ENCODE measurements at places on chromosomes 6 and 20.
A peak's percentile ranks its signal among the peaks of the same experiment; 100 is the strongest.

DNA sequence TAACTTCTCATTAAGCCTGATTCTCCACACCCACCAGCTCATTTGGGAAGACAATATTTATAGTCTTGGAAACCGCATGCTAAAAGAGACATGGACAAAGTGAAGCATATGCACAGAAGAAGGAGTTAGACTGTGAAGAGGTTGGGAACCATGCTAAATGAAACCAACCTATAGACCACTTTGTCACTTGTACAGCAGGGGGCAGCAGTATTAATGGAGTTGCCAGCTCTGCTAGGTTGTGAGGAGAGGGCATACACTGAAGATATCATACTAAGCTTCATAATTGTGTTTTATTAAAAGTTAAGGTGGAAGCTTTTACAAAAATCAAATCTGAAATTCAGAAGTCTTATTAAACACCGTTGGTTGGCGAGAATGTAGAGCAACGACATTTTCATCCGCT, 38.3 kb upstream of the HMGCLL1 start:
- DNase-seq = peak; percentile 50

- no peak for DNase-seq
These were observed 4.3 kb downstream of the BIRC7 start for GRCh38 chr20:63240004-63240403.

- no peak for DNase-seq
These were observed 139.8 kb downstream of the SOX4 start for GRCh38 chr6:21733311-21733710.

DNA sequence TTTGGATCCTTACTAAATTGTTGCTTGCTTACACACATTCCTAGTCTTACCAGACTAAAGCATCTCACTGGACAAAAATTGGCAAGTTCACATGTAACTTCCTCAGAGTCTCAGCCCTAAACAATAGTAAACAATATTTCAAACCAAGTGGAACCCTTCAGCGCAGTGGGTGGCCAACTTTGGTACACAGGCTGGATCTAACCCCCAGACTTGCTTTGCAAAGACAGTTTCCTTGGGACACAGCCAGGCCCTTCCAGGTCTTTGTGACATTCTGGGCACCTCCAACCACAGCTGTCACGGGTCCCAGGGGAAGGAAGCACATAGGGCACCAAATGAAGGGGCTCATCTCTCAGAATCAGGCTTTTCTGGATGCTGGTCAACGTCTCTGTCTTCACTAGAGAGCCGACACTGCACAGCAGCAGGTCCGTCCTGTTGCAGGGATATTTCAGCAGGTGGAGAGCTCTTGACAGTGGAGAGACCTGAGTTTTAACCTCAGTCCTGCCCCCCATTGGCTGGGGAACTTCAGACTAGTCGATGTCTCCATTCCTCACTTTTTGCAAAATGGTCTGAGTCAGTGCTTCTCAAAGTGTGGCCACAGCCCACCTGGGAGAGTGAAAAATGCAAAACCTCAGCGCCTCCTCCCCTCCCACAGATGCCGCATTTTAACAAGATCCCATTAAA, 91.4 kb downstream of the BFSP1 start:
- DNase-seq = no peak

GRCh38 chr6:90846824-90847223, 260.0 kb upstream of the MAP3K7 start:
- DNase-seq = no peak

DNA sequence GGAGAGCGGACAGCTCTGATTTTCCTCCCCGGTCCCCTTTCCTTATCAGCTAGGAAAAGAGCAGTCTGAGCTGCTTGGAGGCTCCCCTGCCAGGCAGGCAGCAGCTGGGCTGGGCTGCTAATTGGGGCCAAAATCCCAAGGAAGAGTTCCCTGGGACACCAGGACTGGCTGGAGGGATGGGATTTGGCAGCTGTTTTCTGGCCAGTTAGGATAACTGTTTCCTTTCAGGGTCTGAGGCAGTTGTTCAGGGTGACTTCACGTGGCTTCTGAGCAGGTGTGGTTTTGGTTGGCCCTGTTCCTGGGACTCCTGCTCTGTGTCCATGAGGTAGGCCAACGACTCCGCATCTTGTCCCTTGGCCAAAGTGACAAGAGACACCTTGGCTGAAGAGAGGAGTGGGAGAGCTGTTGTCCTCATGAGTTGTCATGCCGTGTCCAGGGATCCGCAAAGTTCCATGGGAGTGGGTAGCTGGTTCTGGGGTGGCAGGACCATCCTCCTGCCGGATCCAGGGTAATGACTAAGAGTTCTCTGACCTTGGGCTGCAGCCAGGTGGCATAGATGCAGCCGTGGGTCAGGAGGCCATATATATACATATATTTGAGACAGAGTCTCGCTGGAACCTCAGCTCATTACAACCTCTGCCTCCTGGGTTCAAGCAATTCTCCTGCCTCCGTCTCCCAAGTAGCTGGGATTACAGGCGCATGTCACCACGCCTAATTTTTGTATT, 21.2 kb downstream of the MRPS18A start:
- no peak for DNase-seq

DNA sequence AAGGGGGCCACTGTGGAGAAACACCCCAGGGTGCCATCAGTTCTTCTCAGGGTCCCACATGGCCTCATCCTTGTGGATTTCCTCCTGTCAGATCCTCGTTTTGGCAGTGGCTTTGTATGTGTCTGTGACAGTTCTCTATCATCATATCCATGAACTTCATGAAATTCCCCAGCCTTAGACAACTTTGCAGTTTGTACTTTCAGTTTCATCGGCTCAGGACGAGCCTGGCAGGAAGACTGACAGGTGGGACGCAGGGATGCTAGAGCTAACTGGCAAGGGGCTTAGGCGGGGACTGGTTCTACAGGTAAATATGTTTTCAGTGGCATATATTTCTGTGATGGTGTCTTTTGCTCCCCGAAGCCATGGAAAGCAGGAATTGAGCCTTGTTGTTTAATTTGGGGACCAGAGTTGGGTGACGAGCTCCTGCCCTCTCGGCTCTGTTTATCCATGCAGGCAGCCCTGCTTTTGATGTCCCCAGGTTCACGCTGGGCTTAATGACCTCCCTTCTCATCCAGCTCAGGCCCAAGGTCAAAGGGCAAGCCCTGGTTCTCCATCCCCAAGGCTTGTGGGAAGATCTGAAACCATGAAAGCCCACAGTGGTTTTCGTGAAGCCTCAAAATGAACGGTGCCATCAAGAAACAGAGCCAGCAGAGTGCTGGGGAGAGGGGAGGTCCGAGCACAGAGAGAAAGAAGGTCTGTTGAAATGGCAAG, 11.2 kb downstream of the SDCBP2 start:
- DNase-seq = no peak

DNA sequence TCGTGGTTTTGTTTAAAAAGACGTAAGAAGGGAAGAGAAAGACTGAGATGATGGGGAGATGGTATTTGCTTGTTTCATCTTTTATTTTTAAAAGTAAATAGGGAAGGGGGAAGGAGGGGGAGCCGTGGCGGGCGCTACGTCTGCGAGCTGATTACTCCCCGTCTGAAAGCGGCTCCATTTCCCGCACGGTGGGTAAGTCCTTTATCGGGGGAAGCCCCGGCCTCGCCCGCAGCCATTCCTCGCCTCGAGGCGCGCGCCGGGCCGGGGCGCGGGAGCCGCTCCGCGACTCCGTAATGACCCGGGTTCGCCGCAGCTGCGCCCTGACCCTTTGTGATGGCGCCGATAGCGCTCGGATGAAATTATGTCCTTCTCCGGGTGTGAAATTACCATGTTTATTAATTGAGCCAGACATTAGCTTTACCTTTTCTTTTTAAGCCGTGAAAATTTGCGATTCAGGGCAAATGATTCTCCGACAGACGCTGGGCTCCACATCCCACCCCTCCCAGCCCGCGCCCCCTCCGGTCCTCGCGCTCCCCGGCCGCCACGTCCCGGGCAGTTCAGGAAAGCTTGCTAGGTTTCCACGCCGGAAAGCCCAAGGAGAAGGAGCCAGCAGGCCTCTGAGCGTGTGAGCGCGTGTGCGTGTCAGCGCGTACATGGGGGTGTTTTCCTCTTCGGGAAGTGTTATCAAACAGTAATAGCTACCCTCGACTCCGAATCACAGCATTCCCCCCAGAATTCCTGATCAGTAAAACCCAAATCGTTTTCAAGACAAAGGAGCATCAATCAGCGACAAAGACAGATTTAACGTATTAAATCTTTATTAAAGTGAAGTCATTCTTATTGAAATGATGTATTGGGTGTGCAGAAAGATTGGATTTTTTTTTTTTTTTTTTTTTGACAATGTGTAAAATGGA, 30.0 kb downstream of the TFAP2A start:
- DNase-seq = no peak

- peak; percentile 98 for DNase-seq
These were observed 592 bp downstream of the CUTA start for GRCh38 chr6:33417128-33417902.

DNA sequence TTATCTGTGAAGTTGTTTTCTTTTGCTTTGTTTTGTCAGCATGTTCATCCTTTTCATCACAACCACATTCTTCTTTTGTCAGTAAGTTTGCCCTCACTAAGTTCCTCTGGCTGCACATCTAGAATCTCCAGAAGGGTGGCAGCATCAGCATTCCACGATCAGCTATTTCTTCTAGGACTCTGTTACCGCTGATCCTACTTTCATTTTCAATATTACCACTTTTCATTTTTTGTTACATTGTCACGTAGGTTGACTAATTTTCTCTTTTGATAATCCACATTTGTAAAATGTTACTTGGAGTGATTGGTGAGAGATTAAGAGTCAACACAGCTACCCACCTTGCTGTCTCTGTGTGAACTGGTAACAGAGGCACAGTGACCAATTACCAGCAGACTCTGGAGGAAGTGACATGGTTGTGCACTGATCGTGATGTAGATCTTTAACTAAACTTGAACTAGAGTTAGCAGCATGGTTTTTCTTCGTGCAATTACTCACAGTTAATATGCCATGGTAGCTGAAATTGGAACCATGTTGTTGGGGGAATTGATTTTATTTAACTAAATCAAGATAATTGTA, 307.9 kb upstream of the SLC35B3 start:
- DNase-seq = peak; percentile 41

- no peak for DNase-seq
These were observed 2.6 kb downstream of the NFKBIE start for GRCh38 chr6:44262467-44263353.

GRCh38 chr6:13053006-13053461, 275.3 kb downstream of the TBC1D7 start:
- no peak for DNase-seq

DNA sequence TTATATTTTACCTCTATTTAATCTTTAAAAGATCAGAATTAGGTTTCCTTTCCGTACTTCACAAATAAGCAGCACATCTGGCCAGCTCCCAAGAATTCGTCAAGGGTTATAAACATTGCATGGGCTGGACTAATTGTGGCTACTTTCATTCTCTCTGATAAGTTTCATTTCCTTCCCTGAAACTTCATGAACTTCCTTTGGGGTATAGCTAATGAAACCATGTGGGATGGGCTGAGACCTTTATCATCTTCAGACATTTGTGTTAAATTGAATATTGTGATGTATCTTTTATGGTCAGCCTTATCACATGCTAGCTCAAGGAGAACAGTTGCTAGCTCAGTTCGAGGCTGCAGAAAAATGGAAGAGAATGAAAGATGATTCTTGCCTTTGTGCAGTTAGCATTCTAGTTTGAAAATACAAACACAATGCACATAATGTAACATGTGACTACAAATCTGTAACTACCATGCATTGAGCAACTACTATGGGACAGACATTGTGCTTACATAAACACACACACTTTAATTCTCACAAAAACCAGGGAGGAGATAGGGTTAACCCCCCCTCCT, 1.7 kb upstream of the GMPR start:
- DNase-seq = peak; percentile 81

GRCh38 chr20:45229264-45230056, 8.3 kb downstream of the SEMG2 start:
- DNase-seq = peak; percentile 34

DNA sequence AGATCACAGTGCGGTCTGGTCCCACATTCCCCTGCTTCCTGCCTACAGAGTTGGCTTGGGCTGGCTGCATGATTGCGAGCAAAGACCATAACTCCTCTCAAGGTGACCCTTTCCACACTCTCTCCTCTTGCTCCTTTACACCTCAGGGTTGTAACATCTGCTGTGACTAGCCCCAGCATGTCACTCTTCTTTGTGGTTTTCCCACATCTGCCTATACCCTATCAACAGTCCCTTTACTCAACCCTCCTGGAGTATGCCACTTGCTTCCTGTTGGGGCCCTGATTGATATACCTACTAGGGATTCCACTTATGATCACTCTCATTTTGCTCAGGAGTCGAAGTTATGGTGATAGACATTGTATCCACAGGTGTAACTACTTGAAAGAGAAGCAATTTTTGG, 58.9 kb upstream of the SGK1 start:
- DNase-seq = no peak

- DNase-seq = peak; percentile 10
These were observed 49.9 kb downstream of the PPP1R16B start for GRCh38 chr20:38855356-38855755.

DNA sequence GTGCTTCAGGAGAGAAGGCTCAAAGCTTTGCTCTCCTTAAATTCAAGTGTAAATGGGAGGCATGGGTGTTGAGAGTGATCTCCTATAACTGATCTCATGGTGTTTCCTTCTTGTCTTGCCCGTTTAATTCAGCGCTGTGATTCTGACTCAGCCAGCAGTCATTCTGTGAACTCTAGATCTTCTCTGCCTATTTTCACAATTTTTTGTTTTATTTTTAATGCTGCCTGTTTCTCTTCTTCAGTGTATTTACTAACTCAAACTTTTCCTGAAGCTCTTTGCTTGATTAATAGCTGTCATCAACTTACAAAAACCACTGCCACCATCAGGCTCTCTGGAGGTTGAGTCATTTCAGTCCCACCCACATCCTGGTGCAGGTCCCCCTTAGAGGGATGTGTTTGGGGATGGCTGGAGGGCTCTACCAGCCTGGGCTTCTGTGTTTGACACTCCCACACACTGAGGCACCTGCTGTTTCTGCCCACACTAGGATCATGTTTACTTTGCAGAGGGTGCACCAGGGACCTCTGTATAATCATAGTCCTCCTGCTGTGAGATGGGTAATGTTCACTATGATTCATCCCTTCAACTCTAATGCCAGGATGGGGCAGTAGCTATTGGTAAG, 94.0 kb downstream of the SHLD1 start:
- peak; percentile 44 for DNase-seq

DNA sequence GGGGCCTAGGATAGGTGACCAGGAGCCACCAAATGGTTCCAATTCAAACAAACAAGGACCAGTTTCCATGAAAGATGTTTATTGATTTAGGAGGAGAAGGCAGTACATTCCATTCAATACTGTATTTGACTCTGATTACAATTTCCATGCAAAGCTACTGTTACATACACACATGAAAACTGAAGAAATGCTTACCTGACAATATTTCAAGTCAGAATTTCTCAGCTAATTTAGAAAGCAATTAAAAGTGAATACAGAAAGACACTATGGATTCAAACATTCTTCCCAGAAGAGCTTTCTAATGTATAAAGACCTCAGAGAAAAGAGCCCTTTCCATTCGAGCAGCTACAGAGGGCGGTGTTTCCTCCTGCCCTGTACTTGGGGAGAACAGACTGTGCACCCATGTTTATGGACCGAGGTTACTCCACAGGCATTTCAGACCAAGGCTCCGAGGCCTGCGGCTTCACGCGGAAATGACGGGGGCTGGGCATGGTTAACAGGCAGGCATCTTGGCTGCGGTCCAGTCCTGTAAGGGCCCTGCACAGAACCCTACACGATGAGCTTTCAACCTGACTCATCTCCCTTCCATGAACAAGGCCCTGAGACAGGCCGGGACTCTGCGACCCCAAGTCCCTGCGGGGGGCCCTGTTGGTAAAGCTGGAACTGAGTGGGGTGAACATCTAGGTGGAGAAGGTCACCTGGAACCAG, 25.7 kb upstream of the TCFL5 start:
- DNase-seq = peak; percentile 91

GRCh38 chr6:57190140-57190539, 18.0 kb downstream of the BAG2 start:
- DNase-seq = peak; percentile 34

- DNase-seq = no peak
These were observed 50.0 kb downstream of the GFOD1 start for GRCh38 chr6:13437218-13437996.
